ENCODE measurements at places on chromosomes 6 and 20. TPM values are rescaled to one million over a fixed set of nuclear protein-coding genes. Genes with fewer than 3 reads are reported as not detected.
A peak's percentile ranks its signal among the peaks of the same experiment; 100 is the strongest.

- H3K4me3 ChIP-seq = no peak overlapping the region
- no peak for DNase-seq
- H3K4me1 ChIP-seq = no peaks in the 10 kb centered on the region
- H3K27ac ChIP-seq = no peak overlapping the region
- no peaks in the 10 kb centered on the region for H3K27me3 ChIP-seq
Measured at GRCh38 chr20:20038586-20038985, 13.7 kb downstream of the CRNKL1 start.

GRCh38 chr6:145092554-145092953 is 642.8 kb downstream of the EPM2A start:
- no peak for DNase-seq
- H3K27me3 ChIP-seq = no peaks in the 10 kb centered on the region
- no peaks in the 10 kb centered on the region for H3K36me3 ChIP-seq
- H3K4me3 ChIP-seq = no peak overlapping the region
- peaks cover 13% of the 10 kb centered on the region for H3K4me1 ChIP-seq

GRCh38 chr6:35161776-35162607 is 20.9 kb upstream of the TCP11 start:
- no peaks in the 10 kb centered on the region for H3K27me3 ChIP-seq
- DNase-seq = peak; percentile 90
- peak overlapping the region; percentile 19 for H3K4me3 ChIP-seq
- peaks cover 41% of the 10 kb centered on the region for H3K4me1 ChIP-seq
- H3K36me3 ChIP-seq = no peaks in the 10 kb centered on the region

GRCh38 chr6:154408891-154409500 is 52.4 kb upstream of the IPCEF1 start:
- no peaks in the 10 kb centered on the region for H3K36me3 ChIP-seq
- DNase-seq = no peak
- no peak overlapping the region for H3K27ac ChIP-seq
- H3K27me3 ChIP-seq = no peaks in the 10 kb centered on the region
- no peak overlapping the region for H3K4me3 ChIP-seq

- no peak for DNase-seq
- no peak overlapping the region for H3K27ac ChIP-seq
- H3K36me3 ChIP-seq = no peaks in the 10 kb centered on the region
- H3K4me3 ChIP-seq = no peak overlapping the region
Measured at GRCh38 chr20:21183722-21184121, 57.8 kb downstream of the KIZ start.

The KIFC1 gene
- 3.2 TPM for total RNA-seq

The SLC35D3 gene
- not detected for total RNA-seq

The TLDC2 gene
- total RNA-seq = not detected

The CDH26 gene
- total RNA-seq = 0.17 TPM
